Stimulated activated CD8-positive, alpha-beta memory T cell treated with anti-CD3 and anti-CD28 coated beads, Interleukin-4, amount 100 ng/mL, for 1 hour (primary cell): ENCODE measurements at places on chromosomes 3 and 15.

DNA sequence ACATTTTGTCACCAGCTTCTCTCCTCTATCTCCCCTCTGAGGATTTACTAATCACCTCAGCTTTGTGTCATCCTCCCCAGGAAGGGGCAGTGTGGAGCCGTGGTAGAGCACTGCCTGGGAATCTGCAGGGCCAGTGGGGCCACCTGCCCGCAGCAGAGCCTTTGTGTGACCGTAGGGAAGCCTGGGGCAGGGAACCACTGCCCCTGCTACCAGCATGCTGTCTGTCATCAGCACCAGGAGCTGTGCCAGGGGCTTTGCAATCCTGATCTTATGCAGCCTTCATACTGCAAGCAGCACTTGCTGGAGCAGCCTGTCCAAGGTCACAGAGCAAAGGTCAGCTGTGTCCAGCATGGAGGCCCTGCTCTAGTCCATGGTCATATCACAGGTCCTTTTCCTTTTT is 170.2 kb upstream of the IL12A start:
- DNase-seq = no peak

DNA sequence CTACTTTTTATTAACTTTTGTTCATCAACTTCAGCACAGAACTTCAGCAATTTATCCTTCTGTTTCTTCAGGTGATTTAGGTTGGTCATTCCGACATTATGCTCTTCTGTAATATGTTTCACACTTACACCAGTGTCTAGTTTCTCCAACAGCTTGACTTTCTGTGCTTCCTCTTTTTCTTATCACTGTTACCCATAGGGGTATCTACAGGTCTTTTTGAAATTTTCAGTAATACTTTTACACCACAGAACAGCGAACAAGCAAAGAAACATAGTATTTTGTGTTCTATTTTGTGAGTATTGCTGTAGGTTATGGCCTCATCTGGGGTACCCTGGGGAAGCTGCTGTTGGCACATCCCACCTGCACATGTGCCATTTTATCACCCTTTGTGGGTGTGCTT is 260.7 kb downstream of the NSUN3 start:
- DNase-seq = no peak

DNA sequence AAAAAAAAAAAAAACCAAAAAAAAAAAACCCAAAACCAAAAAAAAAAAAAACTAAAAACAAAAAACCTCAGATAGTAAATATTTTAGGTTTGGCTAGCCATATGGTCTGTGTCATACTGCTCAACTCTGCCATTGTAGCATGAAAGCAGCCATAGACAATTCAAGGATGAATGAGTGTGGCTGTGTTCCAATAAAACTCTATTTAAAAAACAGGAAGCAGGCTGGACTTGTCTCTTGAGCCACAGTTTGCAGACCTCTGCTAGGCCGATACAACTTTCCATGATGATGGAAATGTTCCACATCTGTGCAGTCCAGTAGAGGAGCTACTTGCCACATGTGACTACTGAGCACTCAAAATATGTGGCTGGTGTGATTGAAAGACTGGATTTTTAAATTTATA is 11.1 kb downstream of the EFCAB12 start:
- DNase-seq = no peak

DNA sequence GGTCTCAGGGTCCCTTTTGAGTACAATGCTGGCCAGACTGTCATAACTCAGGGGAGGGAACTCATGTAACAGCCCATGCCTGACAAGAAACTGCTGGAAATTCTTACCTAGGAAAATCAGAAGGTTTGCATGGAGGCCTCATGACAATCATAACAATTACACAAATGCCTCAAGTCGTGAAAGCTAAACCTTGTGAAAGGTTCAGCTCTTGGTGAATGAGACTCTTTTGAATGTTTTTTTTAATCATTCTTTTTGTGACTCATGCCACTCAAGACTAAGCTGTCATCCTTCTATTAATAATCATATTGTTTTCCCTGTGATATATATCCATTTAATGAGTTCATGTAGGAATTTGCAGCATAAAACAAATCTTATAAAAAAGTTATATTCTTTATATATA is 61.4 kb upstream of the LEKR1 start:
- DNase-seq = no peak

- no peak for DNase-seq
Observed at GRCh38 chr3:7489417-7489816, 628.5 kb downstream of the GRM7 start.

- DNase-seq = no peak
Observed at GRCh38 chr3:78285032-78285728, 1245.3 kb downstream of the ROBO2 start.

GRCh38 chr3:100523050-100523760 is 30.8 kb downstream of the TMEM45A start:
- no peak for DNase-seq

DNA sequence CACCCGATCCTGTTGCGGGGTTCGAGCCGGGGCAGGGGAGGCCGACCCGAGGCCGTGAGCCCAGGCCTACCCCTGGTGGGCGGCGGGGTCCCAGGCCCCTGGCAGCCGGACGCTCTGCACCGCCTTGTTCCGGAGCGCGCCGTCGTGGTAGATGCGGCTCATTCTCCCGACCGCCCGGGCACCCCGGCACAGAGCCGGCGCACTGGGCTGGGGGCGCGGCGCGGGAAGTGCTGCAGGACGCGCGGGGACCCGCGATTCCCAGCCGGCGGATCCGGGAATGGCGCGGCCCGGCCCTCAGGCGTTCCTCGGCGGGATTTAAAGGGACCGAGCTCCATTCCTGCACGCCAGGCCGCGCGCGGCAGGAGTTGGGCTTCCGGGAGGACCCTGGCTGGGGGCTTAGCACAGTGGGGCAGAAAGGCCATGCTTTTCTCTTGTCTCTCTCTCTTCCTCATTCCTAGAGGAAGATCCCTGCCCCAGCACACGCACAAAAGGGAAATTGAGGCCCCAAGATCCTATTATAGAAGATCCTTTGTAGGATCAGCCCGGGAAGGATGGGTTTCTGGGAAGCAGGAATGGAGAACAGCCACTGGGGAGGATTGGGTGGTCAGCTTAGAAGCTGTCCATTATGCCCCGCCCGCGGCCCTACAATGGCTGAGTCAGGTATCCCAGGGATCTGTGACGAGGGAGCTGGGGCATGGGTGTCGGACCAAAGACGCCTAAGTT is at the start of gene ARPIN:
TSS of gene ARPIN (minus strand) at position 279 of the 723 bp plus-strand sequence. CDS start at position 162, 117 bp downstream.
- DNase-seq = no peak

GRCh38 chr3:131610174-131610573 is 107.4 kb upstream of the MRPL3 start:
- no peak for DNase-seq

- no peak for DNase-seq
Observed at GRCh38 chr3:102761766-102762165, 327.0 kb downstream of the ZPLD1 start.
